Memory B cell (primary cell): ENCODE measurements at places on chromosomes 1 and 21.

GRCh38 chr1:158035014-158035413 lies 41.6 kb downstream of the KIRREL1 start:
- DNase-seq, result no peak

- DNase-seq, result peak; percentile 77
Measured at GRCh38 chr1:156625436-156626078, 6.3 kb downstream of the HAPLN2 start.

DNA sequence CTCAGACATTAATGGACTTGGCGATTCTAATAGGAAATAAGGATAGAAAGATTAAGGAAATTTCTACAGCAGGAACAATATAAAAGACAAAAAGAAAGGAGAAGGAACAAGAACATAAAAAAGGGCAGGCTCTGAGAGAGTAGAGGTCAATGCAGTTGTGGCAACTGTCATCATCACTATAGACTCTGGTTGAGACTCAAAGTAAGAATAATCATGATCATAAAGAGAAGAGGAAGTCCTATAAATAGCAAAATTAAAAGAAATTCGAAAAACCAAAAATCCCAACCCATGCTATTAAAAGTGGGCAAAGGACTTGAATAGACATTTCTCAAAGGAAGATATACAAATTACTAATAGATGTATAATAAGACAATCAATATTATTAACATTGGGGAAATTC lies 14.4 kb upstream of the XCL1 start:
- DNase-seq, result no peak

DNA sequence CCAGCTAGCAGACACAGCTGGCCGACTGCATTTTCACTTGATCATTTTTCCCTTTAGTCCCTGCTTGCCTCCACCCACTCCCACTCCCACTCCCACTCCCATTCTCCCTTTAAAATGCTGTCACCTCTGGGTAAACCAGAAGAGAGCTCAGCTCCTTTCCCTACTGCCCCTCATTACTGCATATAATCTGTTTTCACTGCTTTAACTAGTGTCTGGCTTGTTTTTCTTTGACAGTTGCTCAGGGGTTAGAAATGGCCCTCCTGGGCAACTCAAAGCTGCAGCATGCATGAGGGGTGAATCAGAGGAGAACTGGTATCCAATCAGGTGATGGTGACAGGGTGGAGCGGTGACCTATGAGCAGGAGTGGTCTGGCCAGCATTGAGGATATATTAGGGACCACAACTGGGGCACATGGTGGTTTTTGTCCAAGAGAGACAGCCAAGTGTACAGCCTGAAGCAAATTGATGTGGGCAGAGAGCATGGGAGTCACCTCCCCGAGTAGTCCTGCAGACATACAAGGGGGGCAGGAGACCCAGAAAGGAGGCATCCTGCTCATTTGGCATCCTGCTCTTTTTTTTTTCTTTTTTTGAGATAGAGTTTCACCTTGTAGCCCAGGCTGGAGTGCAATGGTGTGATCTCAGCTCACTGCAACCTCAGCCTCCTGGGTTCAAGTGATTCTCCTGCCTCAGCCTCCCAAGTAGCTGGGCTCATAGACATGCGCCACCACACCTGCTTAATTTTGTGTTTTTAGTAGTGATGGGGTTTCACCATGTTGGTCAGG lies 42.6 kb upstream of the SRSF10 start:
- no peak for DNase-seq

DNA sequence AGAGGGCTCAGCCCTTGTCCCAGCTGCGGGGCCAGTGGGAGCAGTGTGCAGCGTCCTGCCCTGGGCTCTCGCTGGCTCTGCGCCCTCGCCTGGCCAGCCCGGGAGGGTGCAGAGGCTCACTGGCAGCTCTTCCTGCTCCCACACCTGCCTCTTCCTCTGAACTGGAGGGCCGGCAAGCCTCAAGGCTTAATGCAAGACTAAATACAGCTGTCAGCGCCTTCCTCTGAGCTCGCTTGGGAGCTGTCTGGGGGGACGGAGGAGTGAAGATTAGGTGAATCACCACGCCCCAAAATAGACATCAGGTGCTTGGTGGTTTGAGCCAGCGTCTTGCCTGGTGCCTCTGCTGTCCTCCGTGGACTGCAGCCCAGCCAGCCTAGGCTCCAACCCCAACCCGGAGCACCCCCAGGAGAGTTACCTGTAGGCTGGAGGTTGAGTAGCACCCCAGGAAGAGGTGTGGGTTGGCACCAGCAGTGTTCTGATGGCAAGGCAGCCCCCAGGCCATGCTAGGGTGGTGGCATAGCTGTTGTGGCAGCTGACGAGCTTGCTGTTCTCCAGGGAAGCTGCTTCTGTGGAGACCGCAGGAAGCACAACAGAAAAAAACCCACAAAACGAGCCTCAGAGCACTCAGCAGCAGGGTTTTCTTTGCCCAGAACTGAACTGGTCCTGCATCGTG lies 36.9 kb downstream of the UMODL1 start:
- DNase-seq, result peak; percentile 64

DNA sequence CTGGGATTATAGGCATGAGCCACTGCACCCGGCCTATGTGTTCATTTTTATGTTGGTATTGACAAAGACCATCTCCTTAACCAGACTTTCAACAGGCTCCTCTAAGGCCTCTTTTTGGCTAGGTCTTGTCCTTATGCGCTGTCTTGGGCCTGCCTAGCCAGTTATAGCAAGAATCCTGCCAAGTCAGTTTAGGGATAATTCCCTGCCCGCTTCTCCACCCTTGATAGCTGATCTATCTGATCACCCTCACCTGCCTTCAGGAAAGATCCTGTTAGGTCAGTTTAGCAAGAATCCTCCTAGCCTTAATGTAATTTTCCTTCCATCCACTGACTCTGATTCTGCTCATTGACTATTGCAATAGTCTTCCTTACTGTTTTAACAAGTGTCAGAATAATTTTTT lies 2.4 kb upstream of the B4GALT3 start:
- no peak for DNase-seq
